ENCODE measurements at places on chromosomes 7 and 10. TPM values are rescaled to one million over a fixed set of nuclear protein-coding genes. Genes with fewer than 3 reads are reported as not detected.

DNA sequence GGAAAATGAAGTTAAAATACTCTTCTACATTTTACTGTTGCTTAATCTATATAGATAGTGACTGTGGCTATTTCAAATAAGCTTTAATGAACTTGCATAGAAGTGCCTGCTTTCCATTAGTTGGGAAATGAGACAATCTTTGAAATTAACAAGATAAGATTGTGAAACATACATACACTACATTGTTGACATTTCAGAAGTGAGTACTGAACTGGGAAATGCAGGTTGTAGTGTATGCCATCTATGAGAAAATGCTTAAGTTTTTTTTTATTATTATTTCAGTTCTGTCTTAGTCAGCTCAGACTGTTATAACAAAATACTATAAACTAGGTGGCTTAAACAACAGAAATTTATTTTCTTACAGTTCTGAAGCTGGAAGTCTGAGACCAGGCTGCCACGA, 49.6 kb upstream of the CSTF2T start:
- DNase-seq, result no peak
- no peak overlapping the region for H3K27ac ChIP-seq
- no peaks in the 10 kb centered on the region for H3K27me3 ChIP-seq
- no peaks in the 10 kb centered on the region for H3K36me3 ChIP-seq
- H3K4me1 ChIP-seq, result no peaks in the 10 kb centered on the region

- H3K27me3 ChIP-seq, result no peaks in the 10 kb centered on the region
- no peaks in the 10 kb centered on the region for H3K36me3 ChIP-seq
- no peak overlapping the region for H3K4me3 ChIP-seq
- no peak for DNase-seq
- H3K27ac ChIP-seq, result no peak overlapping the region
Observed at GRCh38 chr7:124364283-124364682, 331.4 kb upstream of the TMEM229A start.

- no peaks in the 10 kb centered on the region for H3K27me3 ChIP-seq
- no peak overlapping the region for H3K4me3 ChIP-seq
- peaks cover 100% of the 10 kb centered on the region for H3K4me1 ChIP-seq
- H3K27ac ChIP-seq, result peak overlapping the region; percentile 69
Observed at GRCh38 chr10:80493522-80494051, 39.5 kb downstream of the TSPAN14 start.

- H3K27me3 ChIP-seq, result no peaks in the 10 kb centered on the region
Observed at GRCh38 chr7:78734626-78735025, 718.8 kb downstream of the MAGI2 start.

DNA sequence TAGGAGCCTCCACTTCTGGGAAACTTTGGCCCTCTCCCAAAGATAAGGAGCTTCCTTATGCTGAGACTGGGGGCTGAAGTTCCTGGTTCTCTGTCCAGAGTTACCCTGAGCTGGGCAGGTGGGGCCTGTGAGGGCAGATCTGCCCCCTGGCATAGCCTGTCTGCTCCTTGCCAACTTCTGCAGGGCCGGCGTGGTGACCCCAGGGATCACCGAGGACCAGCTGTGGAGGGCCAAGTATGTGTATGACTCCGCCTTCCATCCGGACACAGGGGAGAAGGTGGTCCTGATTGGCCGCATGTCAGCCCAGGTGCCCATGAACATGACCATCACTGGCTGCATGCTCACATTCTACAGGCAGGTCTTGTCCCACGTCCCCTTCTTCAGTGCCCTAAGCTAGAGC, 4.3 kb downstream of the SFXN3 start:
- DNase-seq, result no peak
- H3K27ac ChIP-seq, result no peak overlapping the region
- H3K27me3 ChIP-seq, result no peaks in the 10 kb centered on the region
- no peak overlapping the region for H3K4me3 ChIP-seq
- peaks cover 19% of the 10 kb centered on the region for H3K4me1 ChIP-seq

- H3K27ac ChIP-seq, result no peak overlapping the region
- no peaks in the 10 kb centered on the region for H3K4me1 ChIP-seq
- H3K4me3 ChIP-seq, result no peak overlapping the region
- no peaks in the 10 kb centered on the region for H3K27me3 ChIP-seq
- no peaks in the 10 kb centered on the region for H3K36me3 ChIP-seq
Observed at GRCh38 chr10:77201135-77202106, 436.2 kb downstream of the KCNMA1 start.

DNA sequence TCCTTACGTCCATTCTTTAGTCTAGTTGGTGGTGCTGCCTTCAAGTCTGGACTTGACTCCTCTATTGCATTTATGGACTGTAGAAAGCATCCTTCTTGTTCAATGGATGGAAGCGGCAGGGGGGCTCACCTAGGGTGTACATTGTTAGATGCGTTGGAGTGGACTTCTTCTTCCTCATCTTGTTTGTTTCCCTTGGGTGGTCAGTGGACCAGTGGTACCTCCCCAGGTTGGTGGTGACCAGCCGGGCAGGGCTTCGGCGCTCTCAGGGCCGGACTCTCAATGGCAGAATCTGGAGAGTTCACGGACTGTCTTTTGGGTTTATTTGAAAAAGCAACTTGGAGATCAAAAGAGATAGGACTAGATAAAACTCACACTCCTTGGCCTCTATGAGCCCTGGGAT, 6.2 kb upstream of the BTBD16 start:
- peak; percentile 10 for DNase-seq
- no peak overlapping the region for H3K4me3 ChIP-seq
- H3K27ac ChIP-seq, result no peak overlapping the region
- no peaks in the 10 kb centered on the region for H3K27me3 ChIP-seq

DNA sequence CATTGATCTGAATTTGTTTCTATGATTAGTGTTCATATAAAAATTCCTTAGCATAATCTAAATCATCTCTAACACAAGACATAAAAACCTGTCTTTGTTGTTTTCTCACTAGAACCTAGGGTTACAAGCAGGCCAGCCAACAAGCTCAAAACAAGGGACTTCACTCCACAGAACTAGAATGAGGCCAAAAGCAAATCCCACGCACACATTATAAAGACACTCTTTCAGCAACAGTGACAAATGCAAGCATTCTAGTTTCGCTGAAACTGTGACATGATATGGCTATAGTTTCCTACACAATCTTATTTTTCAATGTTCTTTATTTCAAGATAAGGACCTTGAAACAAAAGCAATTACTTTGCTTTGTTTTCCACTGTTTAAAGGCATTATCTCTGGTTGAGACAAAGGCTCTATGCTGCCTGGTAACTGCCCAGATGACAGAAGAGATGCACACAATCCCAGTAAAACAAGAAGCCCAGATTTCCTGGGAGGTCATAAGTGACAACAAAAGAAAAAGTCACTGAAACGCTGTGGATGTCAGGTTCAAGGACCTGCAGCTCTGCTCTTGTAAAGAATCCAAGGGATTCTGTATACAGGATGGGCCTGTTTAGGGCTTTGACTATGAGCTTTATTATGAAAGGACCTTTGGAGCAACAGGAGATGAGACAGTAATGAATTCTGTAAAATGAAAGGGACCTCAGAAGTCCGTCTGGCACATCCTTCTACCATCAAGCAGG, 105.3 kb downstream of the SORCS1 start:
- no peaks in the 10 kb centered on the region for H3K4me1 ChIP-seq
- H3K36me3 ChIP-seq, result no peaks in the 10 kb centered on the region
- H3K27ac ChIP-seq, result no peak overlapping the region
- DNase-seq, result no peak
- H3K27me3 ChIP-seq, result no peaks in the 10 kb centered on the region
- H3K4me3 ChIP-seq, result no peak overlapping the region

DNA sequence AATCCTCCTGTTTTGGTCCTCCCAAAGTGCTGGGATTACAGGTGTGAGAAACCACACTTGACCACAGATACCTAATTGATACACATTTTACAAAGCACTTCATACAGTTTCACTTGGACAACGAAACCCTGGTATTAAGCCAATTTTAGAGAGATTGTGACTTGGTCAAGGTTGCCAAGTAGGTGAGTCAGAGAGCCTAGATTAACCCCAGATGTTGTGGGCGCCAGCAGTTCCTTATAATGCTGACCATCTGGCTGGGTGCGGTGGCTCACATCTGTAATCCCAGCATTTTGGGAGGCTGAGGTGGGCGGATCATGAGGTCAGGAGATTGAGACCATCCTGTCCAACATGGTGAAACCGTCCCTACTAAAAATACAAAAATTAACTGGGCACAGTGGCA, 4.9 kb upstream of the PHKG1 start:
- peaks cover 6% of the 10 kb centered on the region for H3K4me1 ChIP-seq
- peaks cover 22% of the 10 kb centered on the region for H3K36me3 ChIP-seq
- H3K27me3 ChIP-seq, result no peaks in the 10 kb centered on the region

GRCh38 chr10:128839701-128840100, 627.3 kb upstream of the MGMT start:
- no peak overlapping the region for H3K4me3 ChIP-seq
- no peak for DNase-seq
- H3K27me3 ChIP-seq, result no peaks in the 10 kb centered on the region
- H3K4me1 ChIP-seq, result no peaks in the 10 kb centered on the region
- H3K27ac ChIP-seq, result no peak overlapping the region

GRCh38 chr7:156478486-156478885, 162.1 kb upstream of the RNF32 start:
- no peak overlapping the region for H3K27ac ChIP-seq
- H3K36me3 ChIP-seq, result no peaks in the 10 kb centered on the region
- no peaks in the 10 kb centered on the region for H3K27me3 ChIP-seq
- no peaks in the 10 kb centered on the region for H3K4me1 ChIP-seq
- H3K4me3 ChIP-seq, result no peak overlapping the region
- peak; percentile 71 for DNase-seq

LFNG gene
- total RNA-seq, result 39.1 TPM

SLC26A5 gene
- total RNA-seq, result 0.88 TPM

HOXA6 gene
- total RNA-seq, result 5.8 TPM

FLNC gene
- total RNA-seq, result 6.1 TPM
